ENCODE measurements at places on chromosomes 4 and X. TPM values are rescaled to one million over a fixed set of nuclear protein-coding genes. Genes with fewer than 3 reads are reported as not detected.

NHS gene
- polyA plus RNA-seq: 26.8 TPM

SUPT20HL2 gene
- 0.09 TPM for polyA plus RNA-seq

ARHGAP24 gene
- polyA plus RNA-seq: 139 TPM

TCEANC gene
- 6.0 TPM for polyA plus RNA-seq

BMP15 gene
- polyA plus RNA-seq: not detected

S100G gene
- not detected for polyA plus RNA-seq

GRCh38 chr4:53967986-53968385 is 96.4 kb downstream of the CHIC2 start:
- no peak for DNase-seq

GRCh38 chr4:145843639-145844038 is 95.0 kb downstream of the ZNF827 start:
- no peak for DNase-seq

DNA sequence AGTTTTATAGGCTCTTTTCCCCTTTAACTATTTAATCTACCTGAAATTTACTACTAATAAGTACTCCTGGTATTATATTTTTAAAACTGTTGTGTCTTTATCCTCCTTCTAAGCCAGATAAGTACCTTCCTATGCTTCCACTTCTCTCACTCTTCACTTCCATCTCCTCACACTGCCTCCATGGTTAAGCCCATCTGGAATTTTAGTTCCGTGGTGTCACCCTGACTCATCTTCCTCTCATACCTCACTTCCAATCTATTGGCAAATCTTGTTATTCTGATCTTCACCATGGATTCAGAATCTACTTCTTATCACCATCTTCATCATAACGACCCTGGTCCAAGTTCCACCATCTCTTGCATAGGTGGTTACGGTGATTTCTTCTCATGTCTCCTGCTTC is 32.7 kb upstream of the DAPP1 start:
- no peak for DNase-seq

- no peak for DNase-seq
Measured at GRCh38 chr4:102537269-102537668, 36.1 kb downstream of the NFKB1 start.

- DNase-seq: no peak
Measured at GRCh38 chr4:99403380-99404184, 31.6 kb downstream of the ADH7 start.

- DNase-seq: no peak
Measured at GRCh38 chr4:98516441-98517217, 141.8 kb downstream of the TSPAN5 start.

- no peak for DNase-seq
Measured at GRCh38 chr4:122458625-122459024, 2.1 kb upstream of the IL2 start.

DNA sequence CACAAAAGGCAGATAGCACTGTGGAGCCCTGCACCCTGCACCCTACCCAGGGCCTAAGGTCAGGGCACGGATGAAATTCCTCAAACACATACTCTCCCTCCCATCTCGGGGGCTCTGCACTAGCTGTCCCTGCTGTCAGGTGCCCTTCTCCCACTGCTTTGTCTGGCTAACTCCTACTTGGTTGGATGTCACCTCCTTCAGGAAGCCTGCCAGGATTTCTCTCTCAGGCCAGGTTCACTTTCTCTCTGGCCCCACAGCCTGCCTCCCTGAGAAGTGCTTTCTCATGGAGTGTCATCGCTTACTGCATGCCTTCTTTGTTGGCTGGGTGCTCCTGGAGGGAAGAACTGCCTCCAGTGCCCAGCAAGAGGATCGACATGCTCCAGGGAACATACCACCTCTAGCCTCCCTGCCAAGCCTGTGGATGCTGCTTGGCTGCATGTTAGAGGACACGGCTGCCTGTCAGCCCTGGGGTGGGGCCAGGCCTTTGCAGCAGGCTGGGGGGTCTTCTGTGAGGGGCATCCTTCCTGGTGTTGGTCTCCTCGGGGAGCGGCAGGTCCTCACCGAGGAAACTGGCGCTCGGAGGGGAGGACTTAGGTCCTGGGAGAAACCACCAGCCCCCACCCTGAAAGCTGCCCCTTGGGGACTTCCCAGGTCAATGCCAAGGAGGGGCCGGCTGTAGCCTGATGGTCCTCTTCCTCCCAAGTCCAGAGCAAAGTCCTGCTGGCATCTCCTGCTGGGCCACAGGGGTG is 15.0 kb downstream of the ABLIM2 start:
- DNase-seq: no peak

- no peak for DNase-seq
Measured at GRCh38 chrX:19840899-19841648, 46.3 kb downstream of the SH3KBP1 start.

DNA sequence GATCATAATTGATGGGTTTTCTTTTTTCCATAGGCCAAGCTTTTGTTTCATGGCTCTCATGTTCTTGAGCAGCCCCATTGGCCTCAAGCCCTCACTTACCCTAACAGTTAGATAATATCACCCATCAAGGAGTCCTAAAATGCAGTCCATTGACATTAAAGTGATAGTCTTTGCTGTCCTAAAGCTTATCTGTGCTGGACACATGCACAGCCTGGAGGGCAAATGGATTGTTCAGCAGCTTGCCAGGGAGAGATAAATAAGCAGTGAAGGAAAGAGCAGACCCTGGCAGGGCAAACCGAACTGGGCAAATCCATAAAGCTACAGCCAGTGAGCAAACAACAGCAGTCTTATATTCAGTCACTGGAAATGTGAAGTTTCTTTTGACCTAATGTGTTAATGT is 199.6 kb upstream of the MID1 start:
- no peak for DNase-seq

- DNase-seq: no peak
Measured at GRCh38 chr4:182019148-182019652, 224.0 kb upstream of the TENM3 start.

DNA sequence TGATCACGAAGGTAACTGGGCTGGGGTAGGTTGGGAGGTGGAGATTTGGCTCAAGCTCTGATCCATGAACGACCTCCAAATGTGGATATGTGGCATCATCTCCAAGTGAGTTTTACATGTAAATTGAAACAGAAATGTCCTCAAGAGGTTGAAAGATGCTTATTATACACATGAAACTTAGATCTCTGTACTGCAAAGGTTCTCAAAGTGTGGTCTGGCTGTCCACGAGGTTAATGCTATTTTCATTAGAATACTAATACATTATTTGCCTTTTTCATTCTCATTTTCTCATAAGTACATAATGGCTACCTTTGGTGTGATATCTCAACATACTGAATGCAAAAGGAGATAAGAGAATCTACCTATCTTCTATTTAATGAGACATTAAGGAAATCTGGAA is 198.2 kb downstream of the RASL11B start:
- DNase-seq: no peak

DNA sequence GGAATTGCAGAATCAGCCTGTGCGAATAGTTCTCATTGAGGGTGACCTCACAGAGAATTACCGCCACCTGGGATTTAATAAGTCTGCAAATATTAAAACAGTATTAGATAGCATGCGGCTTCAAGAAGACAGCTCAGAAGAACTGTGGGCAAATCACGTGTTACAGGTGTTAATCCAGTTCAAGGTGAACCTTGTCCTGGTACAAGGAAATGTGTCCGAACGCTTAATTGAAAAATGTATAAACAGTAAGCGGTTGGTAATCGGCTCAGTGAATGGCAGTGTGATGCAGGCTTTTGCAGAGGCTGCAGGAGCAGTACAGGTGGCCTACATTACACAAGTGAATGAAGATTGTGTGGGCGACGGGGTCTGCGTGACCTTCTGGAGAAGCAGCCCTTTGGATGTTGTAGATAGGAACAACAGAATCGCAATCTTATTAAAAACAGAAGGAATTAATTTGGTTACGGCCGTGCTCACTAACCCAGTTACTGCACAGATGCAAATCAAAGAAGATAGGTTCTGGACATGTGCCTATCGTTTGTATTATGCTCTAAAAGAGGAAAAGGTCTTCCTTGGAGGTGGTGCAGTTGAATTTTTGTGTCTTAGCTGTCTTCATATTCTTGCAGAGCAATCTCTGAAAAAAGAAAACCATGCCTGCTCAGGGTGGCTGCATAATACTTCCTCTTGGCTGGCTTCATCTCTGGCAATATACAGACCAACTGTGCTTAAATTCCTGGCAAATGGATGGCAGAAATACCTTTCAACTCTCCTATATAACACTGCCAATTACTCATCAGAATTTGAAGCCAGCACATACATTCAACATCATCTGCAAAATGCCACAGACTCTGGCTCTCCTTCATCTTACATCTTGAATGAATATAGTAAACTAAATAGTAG is 10.7 kb downstream of the BBS12 start:
- no peak for DNase-seq

GRCh38 chrX:45758738-45759397 is 558.2 kb upstream of the DIPK2B start:
- no peak for DNase-seq

DNA sequence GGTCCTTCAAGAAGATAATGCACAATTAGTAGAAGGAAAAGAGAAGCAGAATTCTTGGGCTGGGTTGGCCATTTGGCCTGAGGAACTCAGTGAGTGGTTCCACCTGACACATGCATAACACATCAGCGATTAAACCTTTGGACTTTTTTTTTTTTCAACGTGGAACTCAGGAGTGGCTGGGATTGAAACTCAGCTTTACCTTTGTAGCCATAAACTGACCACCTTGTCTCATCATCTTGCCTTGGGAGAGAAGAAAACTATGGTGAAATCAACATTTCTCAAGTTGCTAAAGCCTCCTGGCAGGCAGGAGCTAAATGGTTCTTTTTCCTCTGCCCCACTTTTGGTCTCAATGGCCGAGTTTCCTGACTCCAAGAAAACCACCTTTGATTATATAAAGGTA is 16.3 kb downstream of the PTTG2 start:
- no peak for DNase-seq

DNA sequence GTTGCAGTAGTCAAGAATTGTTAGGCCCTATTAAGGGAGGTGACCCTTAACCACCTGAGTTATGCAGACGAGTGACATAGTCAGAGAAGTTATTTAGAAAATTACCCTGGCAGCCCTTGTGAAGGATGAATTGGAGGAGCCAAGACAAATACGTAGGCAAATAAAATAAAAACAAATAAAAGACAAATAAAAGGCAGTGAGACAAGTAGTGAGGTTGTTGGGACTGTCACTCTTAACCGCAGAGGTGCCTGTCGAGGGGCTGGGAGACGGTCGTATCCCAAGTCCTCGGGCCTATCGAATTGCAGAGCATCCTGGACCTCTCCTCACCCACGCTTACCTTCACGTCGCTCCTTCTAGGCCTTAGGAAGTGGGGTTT is 58.0 kb upstream of the ZC4H2 start:
- DNase-seq: peak; percentile 9

DNA sequence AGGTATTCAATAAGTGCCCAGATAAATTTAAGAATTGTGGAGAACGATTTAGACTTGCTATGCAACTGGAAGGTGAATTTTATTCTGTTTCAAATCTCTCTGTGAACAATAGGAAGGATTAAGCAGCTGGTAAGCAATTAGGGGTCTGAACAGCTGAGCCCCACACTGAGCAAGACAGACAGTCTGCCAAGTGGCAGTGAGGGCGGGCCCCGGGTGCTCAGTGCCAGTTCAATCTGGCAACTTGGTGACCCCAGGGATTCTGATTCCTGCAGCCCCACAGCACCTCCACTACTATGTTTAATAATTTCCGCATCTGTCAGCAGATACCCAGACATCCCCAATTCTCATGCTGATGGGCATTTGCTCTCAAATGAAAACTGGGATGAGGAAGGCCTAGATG is 317.3 kb downstream of the PPP1R2C start:
- DNase-seq: no peak

GRCh38 chrX:126655061-126655460 is 102.4 kb upstream of the DCAF12L1 start:
- no peak for DNase-seq

DNA sequence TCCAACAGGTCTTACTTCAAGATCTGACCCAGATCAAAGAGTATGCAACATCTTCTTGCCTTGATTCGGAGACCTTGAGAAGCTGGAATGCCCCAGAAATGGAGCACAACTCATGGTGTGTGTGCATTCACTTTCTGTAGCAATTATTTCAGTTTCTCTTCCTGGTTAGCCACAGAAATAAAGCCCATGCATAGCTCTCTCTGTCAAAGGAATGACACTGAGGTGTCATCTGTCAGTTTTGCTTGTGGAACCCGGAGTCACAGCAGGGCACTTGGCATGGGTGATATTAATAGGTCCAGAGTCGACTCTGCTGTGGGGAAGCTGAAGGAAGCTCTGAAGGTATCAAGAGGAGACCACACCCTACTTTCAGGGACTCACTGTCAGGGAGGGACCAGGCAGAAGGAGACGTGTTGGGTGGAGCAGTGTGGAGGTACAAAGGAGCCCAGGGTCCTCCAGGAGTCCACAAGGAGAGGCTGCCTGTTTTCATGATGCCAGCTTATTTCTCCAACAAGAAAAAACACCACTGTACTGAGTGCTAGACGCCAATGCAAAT is 10.7 kb downstream of the CLNK start:
- DNase-seq: no peak

DNA sequence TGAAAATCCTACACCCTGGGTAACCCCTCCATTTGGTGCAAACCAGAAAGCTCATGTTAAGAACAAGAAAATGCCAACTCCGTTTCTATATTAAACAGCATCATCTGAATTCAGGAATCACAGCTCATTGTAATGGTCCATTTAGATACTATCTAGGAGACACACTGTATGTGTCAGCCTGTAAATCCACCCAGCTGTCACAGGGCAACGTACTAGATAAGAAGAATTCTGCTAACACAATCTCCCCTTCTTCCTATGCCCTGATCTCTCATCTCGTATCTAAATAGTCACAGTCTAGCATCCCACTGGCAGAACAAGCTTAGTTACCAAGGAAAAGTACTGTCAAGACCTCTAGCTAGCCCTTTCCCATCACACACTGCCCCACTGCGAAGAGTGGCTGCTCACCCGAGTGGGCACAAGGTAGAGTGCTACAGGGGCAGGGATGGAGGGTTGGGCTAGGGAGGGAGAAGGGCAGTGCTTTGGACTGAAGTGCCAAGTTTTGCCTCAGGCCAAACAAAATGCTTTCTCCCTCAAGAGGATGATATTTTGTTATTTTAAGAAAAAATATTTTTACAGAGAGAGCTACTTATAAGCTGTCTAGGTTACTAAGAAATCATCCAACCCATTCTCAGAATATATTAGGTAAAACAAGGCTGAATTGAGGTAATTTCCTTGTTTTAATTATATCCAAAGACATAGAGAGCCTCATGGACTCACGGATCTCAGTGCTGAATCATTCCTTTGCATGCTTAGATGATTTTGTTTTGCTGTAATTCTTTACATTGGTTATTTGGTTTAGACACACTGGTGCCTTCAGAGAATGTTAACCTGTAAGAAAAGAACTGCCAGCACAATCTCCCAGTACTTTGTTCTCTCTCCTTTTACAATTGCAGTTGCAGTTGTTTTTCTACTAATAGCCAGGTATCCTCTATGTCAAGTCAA is 196.6 kb downstream of the PRDM5 start:
- DNase-seq: no peak

DNA sequence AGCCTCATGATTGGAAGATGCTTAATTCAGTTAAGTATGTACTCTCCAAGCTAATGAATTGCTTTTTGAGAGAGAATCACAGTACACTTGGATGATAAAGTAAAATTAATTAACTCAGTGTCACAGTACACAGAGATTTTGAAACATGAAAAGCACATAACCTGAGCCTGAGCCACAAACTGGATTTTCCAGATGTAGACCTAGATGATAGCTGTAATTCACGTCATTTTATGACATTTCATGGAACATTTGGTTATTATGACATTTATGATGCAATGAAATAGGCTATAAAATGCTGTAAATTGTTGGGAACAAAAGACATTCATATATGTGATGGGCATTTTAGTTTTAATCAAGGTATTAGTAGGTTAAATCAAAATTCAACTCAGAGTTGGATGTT is 983.7 kb downstream of the STPG2 start:
- no peak for DNase-seq
